ENCODE measurements at places on chromosomes 1 and 21. TPM values are rescaled to one million over a fixed set of nuclear protein-coding genes. Genes with fewer than 3 reads are reported as not detected.
A peak's percentile ranks its signal among the peaks of the same experiment; 100 is the strongest.

The PPM1J gene
- total RNA-seq = 2.4 TPM

DNA sequence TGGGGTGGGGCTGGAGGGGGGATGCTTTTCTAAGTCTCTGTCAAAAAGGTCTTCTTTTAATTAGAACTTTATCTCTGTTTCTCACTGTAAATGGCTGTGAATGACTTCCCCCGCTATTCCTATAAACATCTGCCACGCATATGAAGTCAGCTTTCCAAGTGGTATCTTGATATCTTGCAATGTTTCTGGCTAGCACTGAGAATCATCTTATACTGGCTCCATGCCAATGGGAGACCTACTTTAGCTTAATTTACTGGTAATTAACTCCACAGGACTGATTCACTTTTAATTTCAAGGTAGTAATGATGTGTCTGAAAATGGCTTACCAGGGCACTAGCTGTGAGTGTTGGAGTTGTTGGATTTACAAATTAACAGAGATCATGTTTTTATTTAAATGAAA is 4.3 kb downstream of the GPR88 start:
- DNase-seq = no peak

The LDLRAD1 gene
- total RNA-seq = not detected

GRCh38 chr1:41461790-41462679 is 22.4 kb downstream of the EDN2 start:
- peak; percentile 76 for DNase-seq

DNA sequence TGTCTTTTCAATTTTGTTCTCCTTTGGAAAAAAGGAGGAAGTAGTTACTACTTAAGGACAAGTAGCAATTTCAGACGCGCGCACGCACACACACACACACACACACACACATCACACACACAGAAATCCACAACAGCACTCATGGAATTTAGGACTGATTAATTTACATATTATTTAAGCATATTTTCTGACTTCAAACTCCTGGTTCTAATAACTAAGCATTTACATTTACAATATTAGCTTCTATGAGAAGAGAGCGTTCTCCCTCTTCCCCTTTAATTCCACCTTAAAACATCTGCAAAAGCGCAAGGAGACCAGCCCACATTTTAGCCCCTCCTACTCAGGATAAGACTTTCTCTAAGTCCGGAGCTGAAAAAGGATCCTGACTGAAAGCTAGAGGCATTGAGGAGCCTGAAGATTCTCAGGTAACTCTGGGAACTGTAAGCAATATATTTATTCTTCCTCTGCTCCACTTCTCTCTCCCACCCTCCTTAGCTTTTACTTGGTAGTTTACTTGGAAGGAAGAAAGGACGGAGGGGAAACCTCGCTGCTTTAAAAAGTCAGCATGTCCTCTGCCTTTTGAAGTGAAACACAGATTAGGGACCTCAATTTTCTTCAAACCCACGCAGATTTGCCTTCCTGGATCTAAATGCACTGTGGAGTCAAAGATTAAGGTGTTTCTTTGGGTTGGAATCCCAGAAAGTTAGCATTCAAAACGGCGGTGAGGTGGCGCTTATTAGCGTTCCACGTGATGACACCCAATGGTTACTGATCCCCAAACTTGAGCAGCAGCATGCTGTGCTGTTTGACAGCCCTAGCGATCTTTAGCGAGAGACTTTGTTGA is at the start of gene PLA2G4A:
Gene PLA2G4A (plus strand): TSS at position 339 of the 844 bp plus-strand sequence. CDS start 25,406 bp downstream, outside the sequence.
- peak; percentile 48 for DNase-seq

The PROK1 gene
- total RNA-seq = not detected

The SLAMF6 gene
- total RNA-seq = not detected

DNA sequence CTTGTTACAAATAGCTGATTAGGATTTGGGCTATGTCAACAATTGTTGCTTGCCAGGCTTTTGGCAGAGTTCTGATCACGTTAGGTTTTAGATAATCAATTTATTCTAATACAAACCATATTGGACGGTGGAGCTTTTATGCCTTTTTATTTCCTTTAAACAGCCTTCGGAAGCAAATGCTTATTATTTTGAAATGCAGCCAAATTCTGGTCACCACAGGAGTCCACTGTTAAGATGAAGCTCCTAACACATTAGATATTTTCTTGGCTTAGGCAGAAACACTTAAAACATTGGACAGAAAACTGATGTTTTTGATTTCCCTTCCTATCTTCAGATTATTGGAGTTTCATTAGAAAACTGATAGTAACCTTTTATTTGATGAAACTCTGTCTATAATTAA is 82.9 kb downstream of the CENPF start:
- DNase-seq = no peak

DNA sequence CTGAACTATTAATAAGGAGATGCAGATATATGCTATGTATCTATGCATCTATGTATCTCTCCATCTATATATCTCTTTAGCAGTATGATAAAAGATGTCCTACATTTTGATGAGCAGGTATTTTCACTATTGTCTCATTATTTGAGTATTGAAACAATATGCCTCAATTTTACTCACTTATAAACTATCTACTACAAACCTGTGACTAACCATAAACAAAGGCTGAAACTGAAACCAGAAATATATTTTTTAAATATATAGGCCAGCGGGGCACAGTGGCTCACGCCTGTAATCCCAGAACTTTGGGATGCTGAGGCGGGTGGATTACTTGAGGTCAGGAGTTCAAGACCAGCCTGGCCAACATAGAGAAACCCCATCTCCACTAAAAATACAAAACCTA is 22.0 kb downstream of the EIF4G3 start:
- peak; percentile 19 for DNase-seq

Data from MG63 (cell line).